NCI-H2107 (cell line): ENCODE measurements at places on chromosomes 3 and 15.

- no peak for DNase-seq
Measured at GRCh38 chr15:68592054-68592453, 13.3 kb downstream of the CORO2B start.

DNA sequence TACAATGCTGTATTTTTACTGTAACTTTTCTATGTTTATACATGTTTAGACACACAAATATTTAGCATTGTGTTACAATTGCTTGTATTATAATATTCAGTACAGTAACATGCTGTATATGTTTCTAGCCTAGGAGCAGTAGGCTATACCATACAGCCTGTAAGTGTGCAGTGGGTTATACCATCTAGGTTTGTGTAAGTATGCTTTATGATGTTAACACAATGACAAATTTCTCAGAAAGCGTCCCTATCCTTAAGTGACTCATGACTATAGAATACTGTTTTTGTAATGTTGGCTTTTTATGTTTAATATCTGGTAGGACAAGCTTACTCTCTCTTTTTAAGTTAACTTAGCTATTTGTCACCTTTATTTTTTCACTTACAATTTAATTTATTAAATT is 127.5 kb upstream of the THRB start:
- no peak for DNase-seq

DNA sequence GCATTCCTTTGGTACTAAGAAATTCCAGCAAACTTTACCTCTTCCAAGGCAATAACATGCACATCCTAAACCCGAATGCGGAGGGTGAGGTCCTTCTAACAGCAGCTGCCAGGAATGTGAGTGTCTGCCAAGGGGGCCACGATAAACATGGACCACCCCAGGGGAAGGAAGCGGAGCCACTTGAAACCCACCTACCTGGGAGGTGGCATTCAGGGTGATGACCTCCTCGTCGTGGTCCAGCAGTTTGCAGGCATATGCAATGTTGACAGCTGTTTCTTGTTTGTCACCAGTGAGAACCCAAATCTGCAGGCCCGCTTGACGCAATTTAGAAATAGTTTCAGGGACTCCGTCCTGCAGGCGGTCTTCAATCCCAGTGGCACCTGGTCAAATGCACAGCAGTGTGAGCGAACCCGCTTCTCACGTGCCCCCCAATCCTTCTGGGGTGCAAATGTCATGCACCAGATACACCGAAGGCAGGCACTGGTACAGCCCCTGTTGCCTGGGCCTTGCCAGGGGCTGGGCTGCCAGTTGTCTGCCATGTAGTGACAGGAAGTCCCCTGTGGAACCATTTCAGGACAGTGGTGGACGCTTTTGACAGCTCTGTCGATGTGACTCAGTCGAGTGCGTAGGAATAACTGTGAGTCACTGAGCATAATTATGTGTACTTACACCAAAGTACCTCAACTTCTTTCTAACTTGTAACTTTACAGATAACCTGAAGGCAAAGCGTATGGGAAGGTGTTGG is 161.2 kb downstream of the ATP10A start:
- DNase-seq: no peak

GRCh38 chr3:31399271-31399670 is 133.5 kb upstream of the STT3B start:
- DNase-seq: no peak

GRCh38 chr3:83093222-83093572 is 1331.8 kb upstream of the GBE1 start:
- no peak for DNase-seq

DNA sequence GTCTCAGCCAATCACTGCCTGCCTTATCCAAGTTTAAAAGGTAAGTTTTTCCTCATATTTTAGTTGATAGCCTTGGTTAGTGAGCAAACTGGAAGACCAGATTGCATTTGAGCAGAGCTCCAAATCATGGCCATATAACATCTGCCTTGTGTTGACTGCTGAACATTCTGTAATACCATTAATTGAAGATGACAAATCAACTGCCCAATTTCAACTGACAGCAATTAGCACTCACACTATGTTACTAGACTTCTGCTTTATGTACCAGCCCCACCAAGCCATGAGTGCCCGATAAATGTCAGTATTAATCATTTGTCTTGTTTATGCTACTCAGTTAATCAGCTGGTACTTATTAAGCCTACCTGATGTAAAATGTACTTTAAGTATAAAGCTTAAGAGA is 83.1 kb downstream of the CGGBP1 start:
- DNase-seq: no peak
